ENCODE measurements at places on chromosomes 6 and 20.

GRCh38 chr6:34308483-34308882 lies 59.7 kb upstream of the SMIM29 start:
- DNase-seq, result no peak

GRCh38 chr6:84228198-84228543 lies 728 bp upstream of the CEP162 start:
- no peak for DNase-seq

DNA sequence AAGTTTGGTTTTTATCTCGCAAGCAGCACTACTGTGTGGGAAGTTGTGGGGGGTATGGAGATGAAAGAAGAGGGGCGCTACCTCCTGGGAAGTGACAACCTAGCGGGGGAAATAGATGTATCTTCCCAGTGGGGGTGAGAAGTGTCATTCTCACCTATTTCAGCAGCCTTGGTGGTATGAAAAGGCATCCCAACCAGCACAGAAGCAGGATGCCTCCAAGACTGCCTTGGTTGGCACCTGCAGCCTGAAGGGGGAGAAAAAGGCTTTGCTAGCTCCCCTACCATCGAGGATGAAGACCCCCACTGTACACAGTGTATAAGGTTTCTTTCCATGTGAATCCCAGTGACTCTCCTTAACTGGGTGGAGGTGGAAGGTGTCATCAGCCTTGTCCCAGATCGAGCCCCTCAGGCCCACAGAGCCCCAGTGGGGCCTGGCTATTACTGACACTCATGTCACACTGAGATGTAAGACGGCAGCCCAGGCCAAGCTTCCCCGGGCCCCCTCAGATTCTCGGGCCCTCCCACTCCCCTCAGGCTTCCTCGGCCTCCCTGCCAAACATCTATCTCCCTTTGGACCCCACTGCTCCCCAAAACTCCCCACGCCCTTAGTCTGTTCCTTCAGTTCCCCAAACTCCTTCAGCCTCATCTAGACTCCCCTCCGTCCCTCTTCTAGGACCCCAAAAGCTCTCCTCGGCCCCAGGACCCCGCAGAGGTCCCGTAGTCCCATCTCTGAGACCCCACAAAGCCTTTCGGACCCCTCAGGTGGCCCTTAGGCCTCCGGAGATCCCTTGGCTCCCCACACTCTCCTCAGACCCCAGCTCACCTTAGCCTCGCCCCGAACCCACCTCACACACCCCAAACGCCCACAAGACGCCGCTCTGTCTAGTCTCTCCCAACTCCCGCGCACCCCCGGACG lies 688 bp downstream of the COMMD7 start:
- DNase-seq, result no peak

DNA sequence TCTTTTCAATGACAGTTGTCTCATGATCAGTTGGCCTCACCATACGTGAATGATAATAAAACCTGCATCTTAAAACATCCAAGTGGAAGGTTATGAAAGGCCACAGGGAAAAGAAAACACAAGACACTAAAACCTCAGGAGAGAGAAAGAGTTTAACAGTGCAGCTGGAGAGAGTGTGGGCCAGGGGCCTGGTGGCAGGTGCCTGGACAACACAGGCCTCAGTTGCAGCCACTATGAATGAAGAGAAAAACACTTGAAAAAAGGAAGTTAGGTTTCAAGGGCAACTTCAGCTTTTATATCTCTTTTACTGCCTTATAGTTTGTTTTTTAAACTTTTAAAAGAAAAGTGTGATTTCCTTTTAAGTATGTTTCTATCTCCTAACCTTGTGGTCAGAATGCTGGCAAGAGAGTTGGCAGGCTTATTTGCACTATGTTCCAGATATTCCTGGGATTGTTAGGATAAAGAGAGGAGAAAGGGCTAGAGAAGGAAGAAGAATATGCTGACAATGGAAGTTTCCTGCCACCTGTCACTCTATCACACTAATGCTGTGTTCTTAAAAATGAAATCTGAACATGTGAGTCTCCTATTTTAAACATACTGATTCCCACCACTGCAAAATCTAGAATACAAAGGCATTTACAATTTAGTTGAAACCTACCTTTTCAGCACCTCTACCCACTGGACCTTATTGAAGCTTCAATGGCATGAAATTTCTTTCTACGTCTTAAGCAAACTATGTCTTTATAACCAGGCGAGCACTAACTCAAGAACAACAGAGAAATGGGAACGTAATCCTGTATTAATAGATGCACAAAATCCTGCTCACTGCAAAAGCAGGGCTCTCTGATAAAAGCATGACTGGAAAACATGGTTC lies 222.4 kb downstream of the CD83 start:
- no peak for DNase-seq

DNA sequence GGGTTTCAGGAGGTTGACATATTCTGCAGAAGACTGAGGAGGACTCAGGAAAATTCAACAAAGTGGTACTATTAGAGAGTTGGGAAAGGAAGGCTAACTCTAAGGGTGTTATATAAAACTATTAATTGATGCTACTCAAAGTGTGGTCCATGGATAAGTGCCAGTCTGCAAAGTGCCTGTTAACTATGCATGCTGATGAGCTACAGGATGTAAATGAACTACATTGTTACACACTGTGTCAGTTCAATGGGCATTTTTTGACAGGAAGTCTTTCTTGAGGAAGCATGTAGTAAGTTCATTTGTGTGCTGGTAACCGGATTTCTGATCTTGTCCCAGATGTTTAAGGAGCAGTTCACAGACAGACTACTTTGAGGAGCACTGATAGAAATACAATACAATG lies 75.6 kb downstream of the KLHL32 start:
- DNase-seq, result no peak

GRCh38 chr6:7138921-7139358 lies 31.2 kb downstream of the RREB1 start:
- DNase-seq, result no peak

- no peak for DNase-seq
Measured at GRCh38 chr20:57398901-57399535, 7.8 kb downstream of the RBM38 start.

DNA sequence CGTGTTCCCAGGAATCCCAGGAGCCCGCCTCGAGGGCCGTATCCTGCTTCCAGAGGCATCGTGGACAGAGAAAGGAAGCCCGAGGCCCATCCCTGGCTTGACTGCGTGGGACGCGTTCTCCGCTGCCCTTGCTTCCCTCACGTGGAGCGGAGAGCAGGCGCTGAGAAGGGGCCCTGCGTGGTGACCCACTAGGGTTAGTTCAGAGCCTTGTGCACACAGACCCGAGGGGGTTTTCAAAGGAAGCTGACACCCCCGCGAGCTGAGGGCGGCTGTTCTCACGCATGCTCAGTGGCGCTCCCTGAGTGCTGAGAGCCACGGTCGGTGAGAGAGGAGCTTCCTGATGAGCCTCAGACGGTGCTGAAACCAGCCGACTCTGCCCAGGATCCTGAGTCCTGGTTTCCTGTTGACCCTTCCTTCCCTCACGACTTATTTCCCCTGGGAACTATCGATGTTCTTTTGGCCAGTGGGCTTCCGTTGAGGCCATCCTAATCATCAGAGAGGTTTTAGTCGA lies 28.9 kb upstream of the CCR6 start:
- DNase-seq, result peak; percentile 64

DNA sequence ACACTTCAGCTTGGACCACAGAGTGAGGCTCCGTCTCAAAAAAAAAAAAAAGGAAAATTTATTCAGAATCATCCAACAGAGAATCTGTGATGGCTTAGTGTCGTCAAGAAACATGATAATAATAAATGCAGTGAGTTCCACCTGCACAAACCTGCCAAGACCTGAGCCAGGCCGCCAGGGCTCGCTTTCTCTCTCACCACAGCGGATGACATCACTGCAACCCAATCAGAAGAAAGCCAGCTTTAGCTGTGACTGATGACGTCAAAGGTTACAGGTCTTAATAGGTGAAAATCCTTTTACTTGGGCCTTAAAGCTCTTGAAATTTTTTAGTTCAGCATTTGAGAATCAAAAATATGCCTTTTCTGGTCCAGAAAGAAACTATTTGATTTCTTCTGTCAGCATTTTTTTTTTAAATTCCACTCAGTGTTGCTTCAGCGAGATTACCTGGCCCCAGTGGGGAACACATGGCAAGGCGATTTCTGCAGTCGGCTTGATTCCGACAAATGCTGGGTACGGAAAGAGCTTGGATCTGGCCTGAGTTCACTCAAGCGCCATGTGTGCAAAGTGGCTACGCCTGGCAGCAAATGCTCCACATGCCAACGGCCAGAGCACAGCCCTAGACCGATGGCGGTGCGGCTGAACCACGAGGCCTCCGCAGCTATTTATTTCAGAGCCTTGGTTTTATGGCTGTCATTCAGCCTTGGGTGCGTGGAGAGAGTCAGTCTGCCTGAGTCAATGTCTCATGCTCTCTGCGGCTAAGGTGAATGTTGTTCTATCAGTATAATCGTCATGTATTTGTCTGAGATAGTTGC lies 105.7 kb upstream of the QKI start:
- no peak for DNase-seq

DNA sequence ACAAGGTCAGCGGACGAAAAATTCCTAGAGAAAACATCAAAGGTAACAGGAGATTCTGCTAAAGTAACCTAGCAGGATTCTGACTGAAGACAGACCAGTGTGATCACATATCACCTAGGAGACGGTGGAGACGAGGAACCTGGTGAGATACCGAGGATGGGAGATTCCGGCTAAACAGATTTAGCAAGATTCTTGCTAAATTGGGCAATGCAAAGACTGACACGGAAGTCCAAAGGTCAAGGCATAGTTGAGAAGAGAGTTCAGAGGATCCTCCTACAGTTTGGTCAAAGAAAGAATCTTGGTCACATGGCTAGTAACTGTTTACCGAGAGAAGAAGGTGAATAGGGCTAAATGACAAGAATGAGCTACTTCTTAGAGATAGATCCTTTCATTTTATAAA lies 61.1 kb downstream of the TMEM170B start:
- DNase-seq, result no peak

DNA sequence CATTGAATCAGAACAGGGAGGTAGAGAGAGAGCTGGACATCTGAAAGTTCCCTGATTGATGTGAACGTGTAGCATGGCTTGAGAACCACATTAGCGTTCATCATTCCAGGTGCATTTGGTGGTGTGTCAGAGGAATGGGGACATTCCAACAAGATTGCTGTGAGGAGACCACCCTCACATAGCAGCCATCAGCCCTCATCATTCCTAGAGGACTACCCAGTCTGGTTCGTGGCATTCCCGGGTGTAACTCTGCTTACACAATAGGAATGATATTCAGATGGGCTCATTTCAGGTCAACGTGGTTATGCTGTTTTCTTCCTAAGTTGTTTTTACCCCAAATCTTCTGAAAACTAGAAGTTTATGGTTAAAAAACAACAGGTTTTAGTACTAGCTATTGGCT lies 62.2 kb upstream of the KLHL31 start:
- DNase-seq, result no peak

DNA sequence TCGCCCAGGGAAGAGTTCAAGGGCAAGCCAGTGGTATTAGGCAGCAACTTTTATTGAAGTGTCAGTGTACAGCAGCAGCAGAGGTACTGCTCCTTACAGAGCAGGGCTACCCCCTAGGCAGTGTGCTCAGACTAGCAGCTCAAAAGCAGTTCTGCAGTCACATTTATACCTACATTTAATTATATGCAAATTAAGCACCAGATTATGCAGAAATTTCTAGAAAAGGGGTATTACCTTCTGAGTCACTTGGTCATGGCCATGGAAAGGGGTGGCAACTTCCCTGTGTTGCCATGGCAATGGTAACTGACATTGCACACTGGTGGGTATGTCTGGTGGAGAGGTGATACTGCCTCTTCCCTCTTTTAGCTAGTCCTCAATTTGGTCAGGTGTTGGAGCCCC lies 2.1 kb upstream of the ZKSCAN4 start:
- no peak for DNase-seq

DNA sequence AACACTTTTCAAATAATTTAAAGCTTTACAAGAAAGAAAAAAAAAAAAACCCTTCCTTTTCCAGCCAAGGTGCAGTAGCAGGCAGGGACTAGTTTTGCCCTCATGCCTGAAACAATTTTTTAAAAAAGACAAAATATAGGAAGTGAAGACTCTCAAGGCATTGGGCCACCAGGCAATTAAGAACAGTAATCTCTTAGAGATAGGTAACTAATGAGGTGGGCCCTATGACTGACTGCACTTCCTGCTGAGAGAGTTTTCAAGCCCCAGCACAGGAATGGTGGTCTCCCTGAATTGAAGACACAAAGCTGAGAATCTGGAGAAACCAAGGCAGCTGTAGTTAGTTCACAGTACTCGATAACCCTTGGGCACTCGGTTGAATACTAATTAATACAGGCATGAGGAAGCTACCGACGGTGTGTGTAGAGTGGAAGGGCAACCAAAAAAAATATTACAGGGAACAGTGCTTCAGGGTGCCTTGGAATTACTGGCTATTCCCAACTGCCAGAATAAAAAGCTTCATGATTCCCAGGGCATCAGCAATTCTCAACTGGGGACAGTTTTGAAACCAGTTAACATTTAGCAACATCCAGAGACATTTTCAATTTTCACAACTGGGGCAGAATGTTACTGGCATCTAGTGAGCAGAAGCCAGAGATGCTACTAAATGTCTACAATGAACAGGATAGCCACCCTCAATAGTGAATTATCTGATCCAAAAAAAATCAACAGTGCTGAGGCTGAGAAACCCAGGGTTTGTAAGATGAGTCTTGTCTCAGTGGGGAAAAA lies 36.0 kb upstream of the PLN start:
- no peak for DNase-seq

GRCh38 chr6:97110626-97111025 lies 172.4 kb downstream of the MMS22L start:
- no peak for DNase-seq

- DNase-seq, result no peak
Measured at GRCh38 chr6:46010771-46011170, 4.9 kb downstream of the CLIC5 start.

GRCh38 chr20:61887596-61888093 lies 178.0 kb downstream of the TAF4 start:
- DNase-seq, result no peak

GRCh38 chr6:16398587-16398986 lies 160.2 kb downstream of the GMPR start:
- DNase-seq, result no peak

GRCh38 chr6:46293641-46294316 lies 123.0 kb upstream of the ENPP5 start:
- DNase-seq, result no peak

- DNase-seq, result no peak
Measured at GRCh38 chr6:157879873-157880254, 56.8 kb downstream of the SNX9 start.

DNA sequence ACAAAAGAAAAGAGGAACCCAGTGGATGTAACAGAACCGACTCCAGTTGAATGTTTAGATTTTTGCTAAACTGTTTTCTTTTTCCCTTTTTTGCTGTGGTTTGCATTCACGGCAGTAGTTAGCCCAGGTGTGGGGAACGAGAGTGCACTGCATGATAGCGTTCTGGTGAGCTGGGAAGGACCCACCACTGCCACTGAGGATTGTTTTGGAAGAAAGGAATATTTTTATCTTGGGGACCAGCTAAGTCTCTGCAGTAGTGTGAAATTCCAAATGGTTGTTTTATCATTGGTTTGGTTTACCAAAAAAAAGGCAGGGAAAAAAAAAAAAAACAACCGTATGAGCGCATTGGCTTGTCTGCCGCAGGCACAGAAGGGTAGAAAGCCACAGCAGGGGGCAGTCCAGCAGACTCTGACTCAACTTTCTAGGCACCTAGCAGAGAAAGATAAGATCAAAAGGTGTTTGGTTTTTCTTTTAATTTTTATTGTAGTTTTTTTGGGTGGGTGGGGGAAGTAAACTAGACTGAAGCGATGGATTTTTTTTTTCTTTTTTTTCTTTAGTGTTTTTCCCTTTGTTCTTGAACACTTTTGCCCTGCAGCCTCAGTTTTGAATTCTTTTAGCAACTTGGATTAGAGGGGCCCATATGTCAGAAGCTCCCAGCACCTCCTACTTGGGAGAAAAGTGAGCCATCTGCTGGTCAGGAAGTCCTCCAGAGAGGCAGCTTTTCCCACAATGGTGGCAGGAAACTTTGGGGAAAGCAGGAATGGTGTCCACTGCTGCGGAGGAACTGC lies 13.5 kb upstream of the RAB5IF start:
- peak; percentile 52 for DNase-seq

All from activated effector memory CD4-positive, alpha-beta T cell treated with Interleukin-2 at 50 U/mL for 16 hours (primary cell).